ENCODE measurements at places on chromosomes 7 and 10.

- DNase-seq = no peak
Measured at GRCh38 chr10:12042409-12042796, 206 bp downstream of the UPF2 start.

DNA sequence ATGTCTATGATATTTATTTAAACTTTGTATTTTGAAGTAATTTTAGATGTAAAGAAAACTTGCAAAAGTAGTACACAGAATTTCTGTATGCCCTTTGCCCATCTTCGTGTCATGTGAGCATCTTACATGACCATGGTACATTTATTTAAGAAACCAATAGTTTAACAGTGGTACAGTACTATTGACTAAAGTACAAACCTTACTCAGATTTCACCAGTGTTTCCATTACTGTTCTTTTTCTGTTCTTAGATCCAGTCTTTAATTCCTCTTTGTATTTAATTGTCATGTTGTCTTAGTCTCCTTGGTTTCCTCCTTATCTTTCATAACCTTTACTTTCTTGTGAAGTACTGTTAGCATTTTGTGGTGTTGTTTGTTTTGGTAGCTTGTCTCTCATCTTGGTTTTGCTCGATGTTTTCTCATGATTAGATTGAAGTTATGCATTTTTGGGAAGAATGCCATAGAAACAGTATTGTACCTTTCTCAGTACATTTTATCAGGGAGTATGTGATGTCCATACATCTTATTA is 24.1 kb downstream of the TAX1BP1 start:
- DNase-seq = no peak

GRCh38 chr7:128006550-128007302 is 24.5 kb downstream of the LRRC4 start:
- DNase-seq = no peak

GRCh38 chr10:44125879-44126278 is 259.0 kb downstream of the CXCL12 start:
- DNase-seq = no peak

DNA sequence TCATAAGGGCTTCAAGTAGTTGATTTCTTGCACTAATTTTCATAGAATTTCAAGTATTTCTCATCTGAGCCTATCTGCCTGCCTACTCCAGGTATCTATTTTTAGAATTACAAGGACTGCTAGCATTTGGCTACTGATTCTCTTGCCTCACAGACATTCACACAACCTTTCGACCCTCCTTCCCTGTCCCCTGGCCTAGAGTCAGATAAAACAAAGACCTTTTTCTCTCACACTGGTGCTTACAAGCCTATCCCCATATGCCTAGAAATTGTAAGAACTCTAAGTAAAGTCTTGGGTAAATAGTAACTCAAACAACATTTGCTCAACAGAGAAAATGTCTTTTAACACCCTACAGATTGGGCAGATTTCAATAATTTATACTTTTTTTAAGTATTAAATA is 6.3 kb downstream of the GPAM start:
- no peak for DNase-seq

DNA sequence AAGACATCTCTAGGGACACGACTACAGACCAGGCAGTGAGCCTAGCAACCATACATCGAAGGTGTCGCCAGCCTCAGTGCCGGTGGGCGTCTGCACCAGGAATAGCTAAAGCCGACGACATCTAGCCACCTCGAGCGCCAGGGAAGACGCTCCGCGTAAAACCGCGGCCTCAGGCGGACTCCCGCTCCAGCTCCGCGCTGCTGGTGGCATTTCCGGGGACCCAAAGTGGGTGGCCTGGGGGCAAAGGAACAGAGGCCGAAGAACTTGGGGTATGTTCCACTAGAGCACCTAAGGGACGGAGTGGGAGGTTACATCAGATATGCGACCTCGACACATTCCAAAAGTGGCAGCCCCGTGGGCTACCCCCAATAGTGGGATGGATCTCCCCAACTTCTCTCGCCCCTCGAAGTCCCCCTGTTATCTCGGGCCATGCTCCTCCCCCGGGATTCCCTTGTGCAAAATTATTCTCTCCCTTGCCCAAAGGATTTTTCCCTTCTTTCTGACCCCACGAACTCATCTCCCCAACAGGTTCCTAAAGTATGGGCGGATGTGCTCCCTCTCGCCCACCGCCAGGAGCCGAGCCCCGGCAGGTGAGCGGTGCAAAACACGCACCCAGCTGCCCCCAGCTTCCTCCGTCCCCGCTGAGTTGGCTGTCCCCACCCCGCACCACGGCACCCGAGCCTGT is 1.2 kb downstream of the KCNMA1 start:
- no peak for DNase-seq

DNA sequence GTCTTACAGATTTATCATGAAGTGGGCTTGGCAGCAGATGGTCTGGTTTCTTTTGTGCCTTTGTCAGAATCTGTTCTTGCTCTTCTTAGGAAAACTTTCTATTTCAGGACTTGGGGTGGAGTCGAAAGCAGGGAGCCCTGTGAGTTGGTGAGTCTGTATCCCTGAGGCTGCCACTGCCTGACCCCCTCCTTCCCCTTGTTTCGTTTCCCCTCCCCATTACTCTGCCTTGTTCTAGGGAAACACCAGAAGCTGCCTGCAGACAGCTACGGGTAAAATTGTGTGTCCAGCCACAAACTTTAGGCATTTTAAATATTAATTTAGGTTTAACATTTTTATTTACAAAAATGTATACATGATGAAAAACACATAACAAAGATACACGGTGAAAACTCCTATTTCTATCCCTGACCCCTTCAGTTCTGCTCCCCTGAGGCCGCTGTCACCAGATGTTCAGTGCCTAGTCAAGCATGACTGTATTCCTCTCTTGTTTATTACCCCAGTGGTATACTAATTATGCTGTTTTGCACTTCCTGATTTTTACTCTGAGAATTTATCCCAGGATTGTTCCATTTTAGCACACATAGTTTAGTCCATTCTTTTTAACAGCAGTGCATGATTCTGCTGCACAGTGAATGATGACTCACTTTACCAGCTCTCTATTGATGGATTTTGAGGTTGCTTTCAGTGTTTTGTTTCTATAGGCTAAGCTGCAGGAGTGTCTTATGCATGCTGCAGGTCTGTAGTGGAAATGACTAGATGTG is 9.1 kb downstream of the TSPAN14 start:
- DNase-seq = peak; percentile 3

DNA sequence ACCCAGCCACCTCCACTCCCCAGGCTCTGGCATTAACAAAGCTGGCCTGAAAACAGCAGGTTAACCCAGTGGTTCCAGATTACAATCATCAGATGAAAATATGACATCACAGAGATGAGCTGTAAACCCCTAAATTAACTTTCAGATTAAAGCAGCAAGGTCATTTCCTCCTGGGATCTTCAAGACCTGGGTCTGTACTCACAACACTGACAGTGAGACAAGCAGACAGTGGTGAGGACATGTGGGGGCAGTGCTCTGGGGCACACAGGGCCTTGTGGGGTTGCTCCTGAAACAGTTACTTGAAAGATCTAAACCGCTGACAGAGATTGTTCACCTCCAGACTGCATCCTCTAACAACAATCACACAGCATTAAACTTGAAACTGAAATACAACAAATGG is 134.1 kb downstream of the ZNF438 start:
- no peak for DNase-seq

DNA sequence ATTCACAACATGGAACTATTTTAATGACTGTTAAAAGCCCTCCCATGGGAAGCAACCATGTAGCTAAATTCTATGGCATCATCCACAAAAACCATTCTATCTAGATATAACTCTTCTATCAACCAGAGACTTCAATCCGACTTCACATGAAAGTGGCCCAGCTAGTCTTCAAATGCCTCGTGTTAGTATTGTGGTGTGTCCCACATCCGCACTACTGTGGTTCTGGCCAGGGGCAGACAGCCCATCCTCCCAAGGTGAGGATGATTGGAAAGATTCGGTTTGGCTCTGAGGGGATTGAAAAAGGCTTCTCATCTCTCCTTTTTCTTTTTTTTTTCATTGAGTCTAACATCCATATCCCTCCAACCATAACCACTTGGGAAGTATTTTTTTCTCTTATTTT is 253.0 kb upstream of the KLF6 start:
- DNase-seq = no peak

DNA sequence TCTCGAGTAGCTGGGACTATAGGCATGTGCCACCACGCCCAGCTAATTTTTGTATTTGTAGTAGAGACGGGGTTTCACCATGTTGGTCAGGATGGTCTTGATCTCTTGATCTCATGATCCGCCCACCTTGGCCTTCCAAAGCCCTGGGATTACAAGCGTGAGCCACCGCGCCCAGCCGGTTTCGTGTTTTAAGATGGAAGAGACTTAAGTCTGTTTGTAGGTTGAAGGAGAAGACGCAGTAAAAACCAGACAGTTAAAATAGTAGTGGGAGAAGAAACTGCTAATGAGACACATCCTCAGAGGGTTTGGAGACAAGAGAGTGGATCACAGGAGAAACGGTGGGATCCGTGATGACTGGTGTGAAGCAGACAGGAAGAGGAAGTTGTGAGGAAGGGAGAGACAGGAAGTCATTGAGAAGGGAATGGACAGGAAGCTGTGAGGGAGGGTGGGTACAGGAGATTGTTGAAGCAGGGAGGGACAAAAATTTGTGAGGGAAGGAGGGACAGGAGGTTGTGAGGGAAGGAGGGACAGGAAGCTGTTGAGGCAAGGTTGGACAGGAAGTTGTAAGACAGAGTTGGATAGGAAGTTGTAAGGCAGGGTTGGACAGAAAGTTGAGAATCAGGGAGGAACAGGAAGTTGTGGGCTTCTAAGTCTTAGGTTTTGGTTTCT is 115.5 kb downstream of the WDFY4 start:
- DNase-seq = no peak

Data from NCI-H1092 (cell line).